ENCODE measurements at places on chromosomes 13 and 19. TPM values are rescaled to one million over a fixed set of nuclear protein-coding genes. Genes with fewer than 3 reads are reported as not detected.

Gene TEX29
- total RNA-seq = 0.43 TPM

Gene EDDM13
- not detected for total RNA-seq

GRCh38 chr13:91891141-91891540 is 492.7 kb downstream of the GPC5 start:
- H3K4me3 ChIP-seq = no peak overlapping the region
- no peaks in the 10 kb centered on the region for H3K27me3 ChIP-seq
- DNase-seq = no peak
- no peaks in the 10 kb centered on the region for H3K4me1 ChIP-seq

DNA sequence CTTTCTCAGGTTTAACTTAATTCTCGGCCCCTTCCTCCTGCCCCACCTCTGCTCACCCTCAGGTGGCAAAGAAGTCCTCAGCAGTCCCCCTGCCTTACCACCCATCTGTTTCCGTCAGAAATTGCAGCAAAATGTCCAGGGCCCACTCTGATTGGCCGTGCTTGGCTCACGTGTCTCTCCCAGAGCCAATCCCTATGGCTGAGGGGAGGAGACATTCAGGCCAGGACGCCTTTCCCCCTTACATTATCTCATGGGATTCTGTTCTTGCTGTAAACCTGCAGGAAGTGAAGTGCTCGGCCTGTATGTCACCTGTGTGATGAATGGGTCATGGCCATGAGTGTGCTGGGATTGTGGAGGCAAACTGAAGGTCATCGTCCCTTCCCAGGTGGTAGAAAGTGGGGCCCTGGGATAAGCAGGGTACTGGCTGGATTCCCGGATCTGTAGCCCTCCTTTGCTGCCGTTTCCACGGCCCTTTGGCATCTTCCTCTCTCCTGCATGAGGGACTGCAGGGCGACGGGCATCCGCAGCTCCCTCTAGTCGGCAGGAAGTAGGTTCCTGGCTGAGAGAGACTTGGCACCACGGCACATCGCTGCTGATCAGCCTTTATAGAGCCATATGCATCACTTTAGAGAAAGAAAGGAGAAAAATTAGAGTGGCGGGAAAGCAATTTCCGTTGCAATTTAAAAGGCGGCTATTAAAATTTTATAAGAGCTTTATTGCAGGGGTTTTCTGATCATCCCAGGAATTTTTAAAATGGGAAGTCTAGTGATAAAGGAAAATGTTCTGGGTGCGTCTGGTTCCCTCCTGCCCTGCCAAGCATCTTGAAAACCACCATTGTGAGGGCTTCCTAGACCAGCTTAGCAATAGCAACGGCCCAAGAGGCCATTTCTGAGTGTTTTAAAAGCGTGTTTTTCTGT is 118.2 kb downstream of the SIPA1L3 start:
- peak overlapping the region; percentile 97 for H3K27ac ChIP-seq
- peaks cover 29% of the 10 kb centered on the region for H3K4me1 ChIP-seq
- H3K36me3 ChIP-seq = no peaks in the 10 kb centered on the region

Gene RXFP2
- total RNA-seq = not detected

DNA sequence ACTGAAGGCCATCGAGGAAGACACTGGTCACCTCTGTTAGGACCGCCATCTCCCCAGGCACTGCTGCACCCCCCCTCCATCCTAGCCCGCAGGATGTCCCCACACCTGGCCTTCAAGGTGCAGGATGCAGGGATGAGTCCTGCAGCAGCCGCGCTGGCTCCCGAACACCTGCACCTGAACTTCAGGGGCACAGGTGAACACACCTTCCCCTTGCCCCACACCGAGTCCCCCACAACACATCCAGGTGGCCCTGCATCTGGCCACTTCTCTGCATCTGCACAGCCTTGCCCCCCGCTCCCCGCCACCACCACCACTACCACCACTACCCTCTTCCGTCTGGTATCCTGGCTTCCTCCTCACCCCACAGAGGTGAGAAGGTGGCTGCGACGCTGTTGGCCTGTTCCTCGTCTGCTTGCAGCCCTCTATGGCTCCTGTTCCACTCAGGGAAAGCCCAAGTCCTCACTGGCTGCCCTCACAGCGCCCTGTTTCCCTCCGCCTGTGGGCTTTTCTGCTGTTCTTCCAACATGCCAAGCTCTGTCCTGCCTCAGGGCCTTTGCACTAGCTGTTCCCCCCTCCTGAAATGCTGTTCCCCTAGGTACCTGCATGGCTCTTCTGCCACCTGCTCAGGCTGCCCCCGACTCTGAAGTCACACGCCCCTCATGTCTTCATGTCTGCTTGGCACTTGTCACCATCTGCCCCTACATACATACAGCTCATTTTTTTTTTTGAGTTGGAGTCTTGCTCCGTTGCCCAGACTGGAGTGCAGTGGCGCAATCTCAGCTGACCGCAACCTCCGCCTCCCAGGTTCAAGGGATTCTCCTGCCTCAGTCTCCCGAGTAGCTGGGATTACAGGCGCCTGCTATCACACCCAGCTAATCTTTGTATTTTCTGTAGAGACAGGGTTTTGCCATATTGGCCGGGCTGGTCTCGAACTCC is 1.4 kb upstream of the CERS1 start:
- peaks cover 9% of the 10 kb centered on the region for H3K4me1 ChIP-seq
- peaks cover 7% of the 10 kb centered on the region for H3K27me3 ChIP-seq

- H3K36me3 ChIP-seq = no peaks in the 10 kb centered on the region
- DNase-seq = no peak
- H3K4me3 ChIP-seq = no peak overlapping the region
- peaks cover 3% of the 10 kb centered on the region for H3K27me3 ChIP-seq
- no peak overlapping the region for H3K27ac ChIP-seq
These were observed 18.5 kb upstream of the COLGALT1 start for GRCh38 chr19:17536955-17537354.

GRCh38 chr19:33789344-33789743 is 7.3 kb upstream of the KCTD15 start:
- no peak overlapping the region for H3K27ac ChIP-seq
- no peak for DNase-seq
- H3K27me3 ChIP-seq = no peaks in the 10 kb centered on the region
- H3K4me3 ChIP-seq = no peak overlapping the region
- no peaks in the 10 kb centered on the region for H3K36me3 ChIP-seq

- no peak overlapping the region for H3K4me3 ChIP-seq
- DNase-seq = no peak
- H3K4me1 ChIP-seq = no peaks in the 10 kb centered on the region
These were observed 4.6 kb downstream of the KLK14 start for GRCh38 chr19:51078104-51078503.

Gene ANGPTL4
- total RNA-seq = 115 TPM
